NCI-H1048 (cell line): ENCODE measurements at places on chromosomes 12 and 14.

GRCh38 chr14:54135804-54136280, 179.2 kb upstream of the BMP4 start:
- DNase-seq: no peak

DNA sequence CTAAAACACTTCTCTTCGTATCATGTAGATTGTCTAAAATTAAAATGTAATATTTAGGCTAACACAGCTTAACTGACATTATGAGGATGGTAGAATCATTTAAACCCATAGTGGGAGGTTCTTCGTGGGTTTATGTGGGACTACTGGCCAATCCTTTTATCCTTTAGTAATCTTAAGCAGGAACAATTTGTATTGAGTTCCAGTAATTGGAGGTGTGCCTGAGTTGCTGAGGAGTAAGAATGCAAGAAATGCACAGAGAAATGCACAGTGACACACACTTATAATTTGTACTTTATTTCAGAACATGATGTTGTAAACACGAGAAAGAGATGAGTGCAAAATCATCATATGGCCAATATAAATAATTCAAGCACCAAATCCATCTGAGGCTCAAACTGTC, 22.3 kb downstream of the OTOGL start:
- no peak for DNase-seq

DNA sequence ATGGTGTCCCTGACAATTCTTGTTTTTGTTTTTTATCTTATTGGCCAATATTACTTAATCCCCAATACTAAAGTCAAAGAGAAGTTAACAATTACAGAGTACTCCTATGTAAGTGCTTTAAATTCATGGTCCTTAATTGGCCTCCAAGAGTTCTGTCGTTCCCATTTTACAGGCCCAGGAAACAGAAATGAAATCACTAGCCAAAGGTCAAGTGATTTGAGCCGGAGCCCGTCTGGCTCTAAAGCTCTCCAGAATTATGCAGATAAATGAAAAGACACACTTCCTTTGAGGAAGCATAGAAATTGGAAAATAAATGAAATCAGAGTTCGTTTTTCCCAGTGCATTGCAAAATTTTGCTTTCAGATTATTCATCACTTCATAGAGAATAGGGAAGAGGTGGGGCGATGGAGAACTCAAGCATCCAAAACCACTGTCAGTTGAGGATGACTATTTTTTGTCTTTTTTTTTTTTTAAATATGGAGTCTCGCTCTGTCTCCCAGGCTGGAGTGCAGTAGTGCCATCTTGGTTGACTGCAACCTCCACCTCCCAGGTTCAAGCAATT, 78.5 kb downstream of the MAP1LC3B2 start:
- no peak for DNase-seq

GRCh38 chr12:3218228-3219171, 141.3 kb downstream of the TSPAN9 start:
- DNase-seq: no peak

DNA sequence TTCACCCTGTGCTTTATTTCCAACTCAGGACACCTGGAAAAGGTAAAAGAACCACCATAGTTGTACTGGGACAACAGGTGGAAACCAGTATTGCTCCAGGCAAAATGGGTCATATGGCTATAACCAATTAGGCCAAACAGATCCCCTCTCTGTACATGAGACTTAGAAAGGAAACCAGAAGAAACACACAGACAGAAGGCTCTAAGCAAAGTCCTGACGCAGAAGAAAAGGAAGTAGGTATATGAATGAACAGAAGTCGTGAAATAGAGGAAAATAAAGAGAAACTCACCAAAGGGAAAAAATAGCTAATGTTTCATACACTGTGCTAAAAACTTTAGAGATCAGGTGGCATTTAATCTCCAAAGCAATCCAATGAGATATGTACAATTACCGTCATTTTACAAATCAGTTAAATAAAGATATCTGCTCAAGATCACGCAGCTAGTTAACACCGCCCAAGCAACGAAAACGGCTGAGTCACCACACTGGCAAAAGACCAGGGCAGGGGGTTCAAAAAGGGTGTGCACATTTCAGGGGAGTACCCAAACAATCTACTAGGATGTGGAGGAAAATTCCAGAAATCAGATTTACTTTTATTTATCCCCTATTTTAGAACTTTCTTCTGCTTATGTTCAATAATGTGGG, 82.3 kb downstream of the ITPR2 start:
- DNase-seq: no peak

DNA sequence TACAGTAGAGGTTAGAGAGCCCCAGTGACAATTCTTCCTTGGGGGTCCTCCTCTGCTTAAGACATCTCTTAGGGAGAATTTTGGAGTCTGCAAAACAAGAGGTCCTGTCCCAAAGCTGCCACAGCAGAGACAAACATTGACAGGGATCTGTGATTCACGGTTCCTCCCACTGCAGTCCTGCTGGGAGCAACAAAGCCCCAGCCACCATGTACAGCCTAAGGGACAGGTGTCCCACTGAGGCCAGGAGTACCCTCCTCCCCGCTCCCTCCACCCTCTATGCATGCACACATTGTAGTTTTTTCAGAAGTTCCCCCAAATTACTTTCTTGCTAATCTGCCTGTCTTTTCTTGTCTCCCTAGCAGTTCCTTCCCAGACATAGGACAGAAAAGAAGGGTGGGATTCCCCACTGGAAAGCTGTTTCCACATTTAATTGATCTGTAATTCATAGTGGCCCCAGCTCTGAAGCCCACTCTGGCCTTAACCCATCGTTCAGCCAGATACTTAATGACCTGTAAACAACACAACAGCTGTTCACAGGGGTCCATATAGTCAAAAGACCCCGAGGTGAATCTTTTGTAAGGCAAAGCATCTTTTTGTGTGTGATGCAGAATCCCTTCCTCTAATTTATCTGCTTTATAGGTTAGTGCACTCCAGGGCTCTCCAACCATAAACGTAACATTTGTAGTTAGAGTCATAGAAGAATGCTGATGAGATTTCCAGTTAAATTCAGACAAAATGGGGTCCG, 13.9 kb upstream of the PRICKLE1 start:
- DNase-seq: no peak

- no peak for DNase-seq
Measured at GRCh38 chr14:36582874-36583241, 444 bp upstream of the NKX2-8 start.

DNA sequence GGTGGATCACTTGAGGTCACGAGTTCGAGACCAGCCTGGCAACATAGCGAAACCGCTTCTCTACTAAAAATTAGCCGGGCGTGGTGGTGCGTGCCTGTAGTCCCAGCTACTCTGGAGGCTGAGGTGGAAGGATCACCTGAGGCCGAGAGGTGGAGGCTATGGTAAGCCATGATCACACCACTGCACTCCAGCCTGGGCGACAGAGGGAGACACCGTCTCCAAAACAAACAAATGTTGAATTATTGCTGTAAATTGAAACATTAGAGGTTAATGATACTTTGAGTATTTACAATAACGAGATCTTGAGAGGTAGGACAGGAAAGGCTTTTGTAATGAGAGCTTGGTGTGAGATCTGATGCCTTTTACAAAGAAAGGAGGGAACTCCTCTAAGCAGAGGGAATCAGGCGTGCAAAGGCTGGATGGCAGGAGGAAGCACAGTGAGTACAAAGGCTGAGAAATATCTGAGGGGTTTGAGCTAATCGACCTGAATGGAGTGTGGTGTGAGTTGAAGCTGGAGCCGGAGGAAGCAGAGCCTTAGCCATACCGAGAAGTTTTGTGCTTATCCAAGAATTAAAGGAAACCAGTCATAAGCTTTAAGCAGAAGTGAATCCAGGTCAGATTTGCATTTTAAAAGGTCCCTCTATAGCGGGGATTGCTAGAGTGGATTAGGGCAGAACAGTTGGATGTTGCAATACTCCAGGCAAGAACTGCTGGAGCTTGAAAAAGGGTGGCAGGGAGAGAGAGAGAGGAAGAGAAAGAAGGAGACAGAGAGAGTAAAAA, 1.1 kb downstream of the RHNO1 start:
- DNase-seq: no peak

DNA sequence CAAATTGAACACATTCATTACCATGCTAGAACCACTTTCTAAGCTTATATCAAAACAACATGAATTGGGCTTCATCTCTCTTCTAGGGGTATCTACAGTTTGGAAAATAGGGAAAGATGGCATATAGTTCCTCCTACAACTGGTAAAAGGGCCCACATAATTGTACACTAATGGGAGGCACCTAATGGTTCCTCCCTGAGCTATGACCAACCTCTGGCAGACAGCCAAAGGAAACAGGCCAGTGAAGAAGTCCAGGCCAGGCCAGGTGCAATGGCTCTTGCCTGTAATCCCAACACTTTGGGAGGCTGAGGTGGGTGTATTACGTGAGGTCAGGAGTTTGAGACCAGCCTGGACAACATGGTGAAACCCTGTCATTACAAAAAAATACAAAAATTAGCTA, 23.2 kb upstream of the APOF start:
- DNase-seq: no peak

GRCh38 chr12:108853981-108854446, 3.4 kb downstream of the SSH1 start:
- no peak for DNase-seq

GRCh38 chr12:113101751-113102150, 33.8 kb downstream of the RASAL1 start:
- DNase-seq: no peak

GRCh38 chr12:101027816-101028215, 182.2 kb downstream of the SLC5A8 start:
- DNase-seq: no peak

GRCh38 chr14:99699861-99700260, 15.8 kb downstream of the CYP46A1 start:
- no peak for DNase-seq

GRCh38 chr14:48937541-48938195, 648.5 kb downstream of the RPS29 start:
- no peak for DNase-seq

- no peak for DNase-seq
Measured at GRCh38 chr12:122946690-122947341, 19.4 kb downstream of the ABCB9 start.

- DNase-seq: no peak
Measured at GRCh38 chr12:111788178-111788654, 21.5 kb downstream of the ALDH2 start.

- DNase-seq: no peak
Measured at GRCh38 chr14:100665511-100666032, 61.1 kb upstream of the DLK1 start.

DNA sequence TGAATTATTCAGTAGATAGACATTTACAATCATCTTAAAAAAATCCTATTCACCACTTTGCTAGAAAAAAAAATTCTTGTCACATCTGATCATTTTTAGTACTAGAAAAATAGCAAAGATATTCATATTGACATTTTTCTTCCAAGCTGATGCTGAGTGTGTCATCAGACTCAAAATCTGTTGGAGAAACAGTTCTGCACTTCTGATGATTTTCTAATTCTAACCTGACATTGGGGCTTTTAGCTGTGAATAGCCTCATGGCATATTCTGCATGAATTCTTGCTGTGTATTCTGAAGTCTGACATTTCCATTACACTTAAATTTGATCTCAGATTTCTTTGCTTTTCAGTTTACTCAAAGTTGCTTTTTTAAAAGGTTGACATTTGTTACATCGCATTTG, 150.1 kb downstream of the PIK3C2G start:
- no peak for DNase-seq

- DNase-seq: no peak
Measured at GRCh38 chr12:101480849-101481248, 5.7 kb downstream of the SPIC start.

- DNase-seq: no peak
Measured at GRCh38 chr12:119409043-119409442, 74.5 kb downstream of the CCDC60 start.

DNA sequence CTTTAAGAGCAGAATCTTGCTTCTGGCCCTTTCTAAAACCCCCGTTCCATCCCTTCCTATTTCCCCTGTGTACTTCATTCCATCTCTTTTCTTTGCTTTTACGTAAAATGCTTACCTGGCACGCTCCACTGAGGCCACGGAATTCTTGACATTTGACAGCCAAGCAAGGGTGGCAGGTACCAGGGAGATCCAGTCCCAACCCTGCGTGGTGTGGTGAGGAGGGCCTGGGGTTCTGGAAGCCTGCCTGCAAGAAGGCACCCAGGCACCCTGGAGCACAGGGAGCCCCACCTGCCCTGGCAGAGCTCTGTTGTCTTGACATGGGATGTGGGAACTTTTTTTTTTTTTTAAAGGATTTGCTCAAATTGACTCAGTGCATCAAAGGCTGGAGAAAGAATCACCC, 48.6 kb downstream of the ITPK1 start:
- no peak for DNase-seq

- no peak for DNase-seq
Measured at GRCh38 chr14:80776657-80777056, 164.9 kb downstream of the CEP128 start.

DNA sequence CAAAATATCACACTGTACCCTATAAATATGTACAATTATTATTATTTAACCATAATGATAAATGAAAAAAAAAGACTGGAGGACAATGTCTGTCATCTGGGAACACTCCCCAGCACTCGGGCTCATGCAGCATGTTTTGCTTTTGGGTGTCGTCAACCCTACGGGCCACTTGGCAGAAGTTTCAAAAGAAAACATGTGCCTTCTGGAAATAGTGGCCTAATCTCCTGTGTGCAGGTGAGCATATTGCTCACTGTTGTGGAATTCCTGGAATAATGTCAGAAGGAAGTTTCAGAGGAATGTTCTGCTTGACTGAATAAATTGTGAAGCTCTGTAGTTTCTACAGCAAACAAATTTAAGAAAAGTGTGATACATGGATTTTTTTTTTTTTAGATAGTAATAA, 298.3 kb downstream of the SSPN start:
- no peak for DNase-seq

GRCh38 chr12:76470028-76470939, 89.3 kb downstream of the OSBPL8 start:
- DNase-seq: no peak

DNA sequence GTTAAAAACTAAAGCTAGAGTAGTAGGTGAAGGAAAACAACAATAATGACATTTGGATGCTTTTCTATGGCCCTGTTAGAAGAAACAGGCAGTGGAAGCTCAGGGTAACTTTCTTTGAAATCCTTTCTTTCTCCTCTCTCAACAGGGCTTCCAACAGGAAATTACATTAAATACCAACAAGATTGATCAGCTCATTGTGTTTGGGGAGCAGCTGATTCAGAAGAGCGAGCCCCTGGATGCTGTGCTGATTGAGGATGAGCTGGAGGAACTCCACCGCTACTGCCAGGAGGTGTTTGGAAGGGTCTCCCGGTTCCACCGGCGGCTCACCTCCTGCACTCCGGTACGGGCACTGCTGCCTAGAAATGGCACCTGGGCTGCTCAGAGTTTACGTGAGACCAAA, 81.5 kb downstream of the ESR2 start:
- DNase-seq: no peak
